ENCODE measurements at places on chromosomes 1 and 21.
A peak's percentile ranks its signal among the peaks of the same experiment; 100 is the strongest.

- no peaks in the 10 kb centered on the region for H3K36me3 ChIP-seq
- H3K27me3 ChIP-seq: no peaks in the 10 kb centered on the region
- H3K4me1 ChIP-seq: peaks cover 5% of the 10 kb centered on the region
- H3K27ac ChIP-seq: no peak within 1 kb of the TSS
Measured at GRCh38 chr1:1331068-1331965, at the start of gene TAS1R3. Gene TAS1R3, plus strand, starts transcription at chr1:1331280. Its CDS starts 66 bp downstream, at chr1:1331346.

- H3K27me3 ChIP-seq: no peaks in the 10 kb centered on the region
- H3K4me3 ChIP-seq: peak overlapping the region; percentile 60
- H3K36me3 ChIP-seq: peaks cover 13% of the 10 kb centered on the region
- peaks cover 77% of the 10 kb centered on the region for H3K4me1 ChIP-seq
- peak; percentile 46 for DNase-seq
Measured at GRCh38 chr1:58941471-58942289, 157.8 kb upstream of the JUN start.

DNA sequence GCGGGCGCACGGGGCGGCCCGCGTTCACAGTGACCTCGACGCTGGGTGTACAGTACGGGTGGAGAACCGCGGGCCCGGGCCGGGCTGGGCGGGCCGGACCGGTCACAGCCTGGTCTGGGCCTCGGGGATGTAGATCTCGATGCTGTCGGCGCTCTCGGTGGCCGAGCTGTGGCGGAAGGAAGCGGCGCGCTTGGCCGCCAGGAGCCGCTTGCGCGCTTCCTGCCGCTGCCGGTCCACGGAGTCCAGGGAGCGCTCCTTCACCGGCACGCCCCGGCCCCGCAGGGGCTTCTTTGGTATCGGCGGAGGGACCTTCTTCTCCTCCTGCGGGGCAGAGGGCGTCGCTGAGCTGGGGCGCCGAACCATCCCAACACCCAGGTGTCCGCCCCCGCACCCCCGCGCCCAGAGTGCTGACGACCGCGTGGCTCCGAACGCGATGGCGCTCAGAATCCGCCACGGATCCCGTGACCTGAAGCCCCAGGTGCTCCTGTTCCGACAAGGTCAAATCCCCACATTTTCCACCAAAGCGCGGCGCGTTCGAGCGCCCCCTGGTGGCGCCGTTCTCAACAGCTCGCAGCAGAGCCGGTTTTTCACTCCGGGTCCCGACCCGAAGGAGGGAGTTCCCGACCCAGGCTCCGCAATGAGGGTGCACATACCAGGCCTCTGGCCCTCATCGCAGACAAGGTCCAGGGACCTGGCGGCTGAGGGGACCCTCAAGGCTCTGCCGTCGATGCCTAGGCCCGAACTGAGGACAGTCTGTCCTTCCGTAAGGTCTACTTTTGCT is 6.6 kb upstream of the SMIM12 start:
- H3K4me1 ChIP-seq: peaks cover 36% of the 10 kb centered on the region
- peaks cover 12% of the 10 kb centered on the region for H3K27me3 ChIP-seq
- peak; percentile 85 for DNase-seq
- H3K4me3 ChIP-seq: peak overlapping the region; percentile 80
- peaks cover 2% of the 10 kb centered on the region for H3K36me3 ChIP-seq

DNA sequence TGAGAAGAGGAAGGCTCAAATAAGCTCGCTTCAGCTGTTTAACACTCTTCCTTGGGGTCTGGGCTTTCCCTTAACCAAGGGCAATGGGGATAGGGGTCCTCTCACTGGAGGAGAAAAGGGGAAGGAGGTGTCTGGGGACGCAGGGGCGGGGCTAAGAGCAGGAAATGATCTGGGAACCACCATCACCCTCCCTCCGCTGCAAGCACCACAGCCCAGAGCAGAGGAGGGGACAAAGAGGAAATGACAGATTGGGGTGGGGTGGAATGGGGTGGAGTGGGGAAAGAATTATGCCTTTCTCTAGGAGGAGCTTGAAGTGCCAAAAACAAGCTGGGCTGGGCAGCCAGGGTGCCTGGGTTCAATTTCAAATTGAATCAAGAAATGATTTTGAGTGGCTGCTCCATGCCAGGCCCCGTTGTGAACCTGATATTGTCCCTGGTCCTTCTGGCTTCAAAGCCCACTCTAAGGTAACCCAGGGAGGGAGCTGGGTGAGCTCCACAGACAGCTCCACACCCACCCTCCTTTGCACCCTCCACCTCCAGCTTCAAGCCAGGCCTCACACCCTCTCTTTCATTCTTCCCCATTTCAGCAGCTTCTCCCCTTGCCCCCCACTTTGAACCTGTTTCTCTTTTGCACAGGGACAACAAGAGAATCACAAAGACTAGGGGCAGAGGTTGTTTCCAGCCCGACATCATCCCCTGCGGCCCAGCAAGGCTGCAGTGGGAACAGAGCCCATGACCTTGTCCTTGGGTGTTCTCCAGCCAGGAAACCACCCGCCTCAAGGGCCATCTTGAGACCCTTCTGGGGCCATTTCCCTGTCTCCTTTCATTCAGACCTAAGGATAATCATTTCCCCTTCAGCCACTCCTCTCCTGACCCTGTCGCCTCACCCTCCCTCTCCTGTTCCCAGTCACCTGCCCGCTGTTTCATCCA is 1.1 kb downstream of the ARHGAP30 start:
- peaks cover 71% of the 10 kb centered on the region for H3K4me1 ChIP-seq
- H3K36me3 ChIP-seq: peaks cover 32% of the 10 kb centered on the region
- peak overlapping the region; percentile 96 for H3K4me3 ChIP-seq
- H3K27ac ChIP-seq: peak overlapping the region; percentile 99

- peaks cover 21% of the 10 kb centered on the region for H3K27me3 ChIP-seq
- no peak for DNase-seq
- H3K27ac ChIP-seq: no peak overlapping the region
- H3K4me3 ChIP-seq: no peak overlapping the region
- no peaks in the 10 kb centered on the region for H3K36me3 ChIP-seq
Measured at GRCh38 chr1:100811808-100812207, 82.8 kb downstream of the EXTL2 start.

- H3K27ac ChIP-seq: no peak overlapping the region
- no peaks in the 10 kb centered on the region for H3K4me1 ChIP-seq
- no peak overlapping the region for H3K4me3 ChIP-seq
- H3K27me3 ChIP-seq: peaks cover 34% of the 10 kb centered on the region
Measured at GRCh38 chr1:115827452-115828044, 13.4 kb downstream of the NHLH2 start.

DNA sequence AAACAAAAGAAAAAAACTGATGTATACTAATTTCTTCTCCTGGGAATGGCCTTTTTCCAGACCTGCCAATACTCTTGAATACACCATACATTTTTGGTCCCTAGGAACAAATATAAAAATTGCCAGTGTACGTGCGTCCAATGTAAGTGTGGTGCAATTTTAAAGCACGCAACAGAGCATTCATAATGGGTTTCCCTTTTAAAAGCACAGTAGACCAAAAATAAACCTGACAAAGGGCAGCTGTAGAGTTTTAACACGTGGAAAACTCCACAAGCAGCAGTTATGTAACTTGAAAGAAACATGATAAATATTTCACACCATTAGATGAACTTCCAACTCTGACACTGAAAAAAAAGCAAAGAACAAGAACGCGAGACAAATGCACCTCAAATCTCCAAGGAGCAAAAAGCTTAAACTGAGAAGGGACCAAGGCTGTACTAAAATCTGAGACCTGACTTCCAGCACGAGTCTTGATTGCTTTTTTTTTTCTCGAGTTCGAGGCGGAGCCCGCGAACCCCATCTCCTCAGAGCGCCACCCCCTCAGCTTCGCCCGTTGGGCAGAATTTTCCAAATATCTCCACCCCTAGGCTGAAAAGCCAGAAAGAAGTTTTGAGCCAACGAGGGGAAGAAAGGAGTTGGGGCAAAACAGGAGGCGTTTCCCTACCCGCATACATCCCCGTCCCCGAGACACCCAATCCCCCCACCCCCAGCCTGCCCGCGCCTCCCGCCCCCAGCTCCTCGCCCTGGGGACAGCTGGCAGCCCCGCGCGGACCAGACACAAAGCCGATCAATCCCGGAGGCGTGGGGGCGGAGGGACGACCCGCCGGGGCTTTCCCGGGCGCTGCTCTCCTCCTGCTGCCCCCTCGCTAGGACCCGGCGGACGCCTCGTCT is at the start of gene JAM2:
Gene JAM2, plus strand, starts transcription at position 599 of the 891 bp plus-strand sequence. CDS start 564 bp downstream, outside the sequence.
- peak within 1 kb of the TSS; percentile 77 for H3K4me3 ChIP-seq
- H3K4me1 ChIP-seq: peaks cover 32% of the 10 kb centered on the region
- H3K27me3 ChIP-seq: peaks cover 27% of the 10 kb centered on the region
- DNase-seq: peak; percentile 19
- H3K27ac ChIP-seq: peak within 1 kb of the TSS; percentile 59

DNA sequence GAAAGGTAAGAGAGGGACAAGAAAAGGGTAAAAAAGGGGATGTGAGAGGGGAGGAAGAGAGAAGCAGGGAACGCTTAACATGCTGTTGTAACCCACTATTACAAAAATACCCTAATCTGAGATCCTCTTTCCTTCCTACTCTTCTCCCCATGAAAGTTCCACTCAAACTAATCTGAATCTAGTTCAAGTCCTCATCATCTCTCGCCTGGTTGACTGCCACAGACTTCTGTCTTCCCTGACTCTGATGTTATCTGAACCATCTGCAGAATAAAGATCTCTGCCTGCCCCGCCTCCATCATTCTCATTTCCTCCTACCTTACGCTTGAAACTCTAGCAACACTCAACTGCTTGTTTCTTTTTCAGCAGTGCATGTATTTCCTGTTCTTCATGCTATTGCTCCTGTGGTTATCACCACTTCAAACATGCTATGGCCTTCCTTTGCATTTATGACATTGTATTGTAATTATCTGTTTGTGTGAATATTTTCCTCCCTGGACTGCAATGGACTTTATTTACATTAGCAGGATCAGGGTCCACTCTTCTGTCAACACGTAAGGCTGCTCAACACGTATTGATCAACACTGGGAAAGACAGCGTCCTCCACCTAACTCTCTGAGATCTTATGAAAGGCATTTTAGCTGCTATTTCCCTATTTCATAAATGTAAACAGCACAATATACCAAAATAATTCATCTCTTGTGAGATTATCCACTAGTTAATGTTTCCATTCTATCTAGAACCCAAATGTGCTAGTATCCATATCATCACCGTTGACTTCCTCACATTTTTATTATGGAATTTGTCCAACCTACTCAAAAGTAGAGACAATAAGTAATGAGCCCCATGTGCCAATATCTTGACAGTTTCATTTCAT is 215.5 kb upstream of the USP25 start:
- DNase-seq: peak; percentile 57
- no peaks in the 10 kb centered on the region for H3K36me3 ChIP-seq
- H3K27ac ChIP-seq: peak overlapping the region; percentile 69
- peak overlapping the region; percentile 21 for H3K4me3 ChIP-seq
- H3K27me3 ChIP-seq: no peaks in the 10 kb centered on the region
- peaks cover 21% of the 10 kb centered on the region for H3K4me1 ChIP-seq

DNA sequence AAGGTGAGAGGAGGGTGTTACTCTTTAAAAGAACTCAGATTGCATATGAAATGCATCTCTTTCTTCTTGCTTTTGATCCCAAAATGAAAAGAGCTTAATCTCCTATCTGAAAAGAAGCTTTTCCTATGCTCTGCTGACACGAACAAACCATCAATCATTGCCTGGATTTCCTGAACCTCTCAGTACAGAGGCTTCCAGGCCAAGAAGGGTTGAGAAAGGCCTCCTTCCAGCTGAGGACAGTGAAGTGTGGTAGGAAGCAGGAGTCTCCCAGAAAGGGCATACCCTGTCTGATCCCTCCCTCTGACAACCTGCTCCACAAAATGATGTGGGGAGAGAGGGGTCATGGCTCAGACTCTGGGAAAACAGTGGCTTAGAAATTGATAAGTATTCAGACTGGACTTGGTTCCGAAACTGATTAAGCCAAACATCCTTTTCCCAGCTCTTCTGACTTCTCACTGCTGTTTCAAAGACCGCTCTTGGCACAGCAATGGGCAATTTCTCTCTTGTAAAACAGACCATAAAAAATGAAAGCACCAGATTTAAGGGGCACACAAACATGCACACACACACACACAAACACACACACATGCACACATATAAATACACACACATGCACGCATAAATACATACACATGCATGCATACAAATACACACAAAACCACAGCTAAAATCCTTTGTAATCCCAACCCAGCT is 310.3 kb downstream of the SIPA1L2 start:
- peaks cover 3% of the 10 kb centered on the region for H3K27me3 ChIP-seq
- no peak for DNase-seq
- H3K4me3 ChIP-seq: no peak overlapping the region
- H3K36me3 ChIP-seq: no peaks in the 10 kb centered on the region

DNA sequence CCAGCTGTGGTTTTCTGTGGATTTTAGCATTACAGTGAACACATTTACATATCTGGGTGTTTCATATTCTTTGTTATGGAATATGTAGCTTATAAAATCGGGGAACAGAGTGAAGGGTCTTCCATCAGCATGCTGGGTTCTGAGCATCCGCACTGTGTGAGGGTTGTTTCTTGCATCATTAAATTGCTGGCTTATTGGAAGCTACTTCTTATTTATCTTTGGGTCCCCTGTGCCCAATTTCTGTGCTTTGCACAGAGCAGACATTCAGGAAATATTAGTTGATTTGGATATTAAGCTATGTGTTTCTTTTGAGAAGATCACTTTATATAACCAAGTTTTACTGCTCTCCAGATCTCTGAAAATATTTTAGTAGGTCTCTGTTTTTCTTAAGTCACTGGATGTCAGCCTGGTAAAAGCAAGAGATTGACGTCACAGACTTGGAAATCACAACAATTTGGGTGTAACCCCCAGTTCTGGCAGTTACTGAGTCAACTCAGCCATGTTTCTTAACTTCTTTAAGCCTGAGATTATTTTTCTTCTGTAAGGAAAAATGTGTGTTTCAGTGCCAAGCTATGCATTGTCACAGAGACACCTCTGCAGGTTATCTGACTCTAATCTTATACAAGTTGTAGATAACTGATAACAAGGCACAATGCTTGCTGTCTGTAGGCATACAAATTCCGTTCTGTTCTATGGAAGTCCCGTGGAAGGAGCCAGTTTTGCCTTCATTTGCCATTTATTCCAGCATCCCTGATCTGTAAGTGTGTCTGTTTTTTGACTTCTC is 258.3 kb upstream of the KAZN start:
- no peak overlapping the region for H3K4me3 ChIP-seq
- no peaks in the 10 kb centered on the region for H3K4me1 ChIP-seq
- H3K36me3 ChIP-seq: no peaks in the 10 kb centered on the region
- no peak overlapping the region for H3K27ac ChIP-seq
- DNase-seq: no peak

- H3K27ac ChIP-seq: peak overlapping the region; percentile 13
- H3K27me3 ChIP-seq: peaks cover 23% of the 10 kb centered on the region
- peaks cover 9% of the 10 kb centered on the region for H3K4me1 ChIP-seq
- H3K36me3 ChIP-seq: no peaks in the 10 kb centered on the region
- no peak overlapping the region for H3K4me3 ChIP-seq
- DNase-seq: no peak
Measured at GRCh38 chr1:172906778-172907592, 143.8 kb downstream of the TNFSF18 start.

- no peaks in the 10 kb centered on the region for H3K4me1 ChIP-seq
- DNase-seq: no peak
Measured at GRCh38 chr1:119159966-119160365, 19.5 kb upstream of the WARS2 start.
